ENCODE measurements at places on chromosomes 3 and 15.

DNA sequence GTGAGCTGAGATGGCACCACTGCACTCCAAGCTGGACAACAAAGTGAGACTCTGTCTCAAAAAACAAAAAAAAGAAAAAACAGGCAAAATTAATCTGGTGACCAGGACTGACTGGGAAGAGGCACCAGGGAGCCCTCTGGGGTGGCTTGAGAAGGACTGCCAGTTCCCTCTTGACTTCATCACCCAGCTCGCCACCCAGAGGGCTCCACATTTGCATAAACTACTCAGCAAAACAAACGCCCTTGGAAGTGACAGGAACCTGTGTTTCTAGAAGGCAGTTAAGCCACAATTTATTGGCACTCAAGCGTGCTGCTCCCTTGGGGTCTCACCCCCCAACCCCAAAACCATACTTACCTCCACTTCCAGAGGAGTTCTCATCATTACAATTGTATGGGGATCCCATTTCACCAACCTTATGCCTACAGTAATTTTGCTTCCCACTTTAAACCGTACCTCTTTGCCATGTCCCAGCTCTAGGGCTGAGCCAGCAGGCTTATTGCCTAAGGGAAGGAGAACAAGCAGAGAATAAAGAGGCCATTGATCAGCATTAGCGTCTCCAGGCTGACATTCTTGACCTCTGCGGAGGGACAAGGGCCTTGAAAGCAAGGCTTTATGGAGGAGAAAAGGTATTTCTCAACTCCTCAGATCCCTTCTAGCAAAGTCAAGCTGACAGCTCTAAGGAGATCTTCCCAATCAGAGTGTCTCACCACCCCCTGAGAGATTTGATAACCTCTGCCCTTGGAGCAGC, 357.4 kb downstream of the SHQ1 start:
- no peak for DNase-seq

- no peak for DNase-seq
These were observed 38.0 kb upstream of the VILL start for GRCh38 chr3:37952564-37952963.

DNA sequence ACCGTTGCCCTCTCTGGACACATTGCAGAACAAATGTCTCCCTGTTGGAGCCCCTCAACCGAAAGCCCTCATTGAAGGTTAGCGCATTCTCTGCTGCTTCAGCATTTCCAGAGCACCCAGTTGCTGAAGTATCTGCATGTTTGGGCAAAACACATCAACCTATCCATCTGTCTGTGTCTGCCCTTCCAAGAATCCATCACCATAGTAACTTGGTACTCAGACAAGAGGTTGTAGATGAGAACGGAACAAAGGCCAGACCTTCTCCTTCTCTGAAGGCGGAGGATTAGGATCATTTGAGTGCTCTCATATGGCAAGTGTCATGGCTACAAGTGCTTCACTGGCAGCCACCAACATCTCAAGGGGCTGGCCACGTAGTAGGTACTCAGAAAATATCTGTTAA, 23.1 kb upstream of the RHO start:
- no peak for DNase-seq

DNA sequence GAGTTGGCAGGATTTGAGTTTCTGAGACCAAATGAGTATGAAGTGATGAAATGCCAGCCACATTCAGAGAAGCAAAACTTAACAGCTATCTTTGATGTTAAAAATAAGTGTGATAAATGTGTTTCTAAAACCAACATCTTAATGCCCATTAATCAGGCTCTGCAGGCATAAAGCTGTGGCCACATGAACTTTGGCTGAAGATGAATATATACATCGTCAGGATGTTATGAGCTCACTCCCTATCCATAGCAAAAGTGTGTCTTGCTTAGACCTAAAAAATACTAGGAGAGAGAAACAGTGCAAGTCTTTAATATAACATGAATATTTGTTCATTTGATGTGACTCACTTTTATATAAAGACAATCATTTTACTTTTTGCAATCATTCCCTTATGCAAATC, 218.0 kb downstream of the CADM2 start:
- no peak for DNase-seq

GRCh38 chr3:150330872-150331271, 77.2 kb upstream of the TSC22D2 start:
- no peak for DNase-seq

DNA sequence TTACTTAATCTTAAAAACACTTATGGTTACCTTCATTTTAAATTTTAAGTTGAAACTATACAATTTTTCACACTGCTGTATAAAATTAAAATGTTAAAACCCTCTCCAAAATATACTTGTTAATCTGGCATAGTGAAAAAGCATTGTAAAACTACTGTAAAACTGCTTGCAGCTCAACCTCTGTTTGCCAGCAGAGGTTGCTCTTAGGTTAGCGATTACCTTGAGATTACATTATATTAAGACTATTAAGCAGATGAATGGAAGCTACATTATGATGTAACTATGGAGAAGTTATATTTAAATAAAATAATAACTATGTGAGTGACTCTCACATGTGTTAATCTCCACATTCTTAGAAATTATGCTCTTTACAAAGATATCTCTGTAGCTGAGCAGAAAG, 143.6 kb upstream of the SLITRK3 start:
- DNase-seq = no peak

DNA sequence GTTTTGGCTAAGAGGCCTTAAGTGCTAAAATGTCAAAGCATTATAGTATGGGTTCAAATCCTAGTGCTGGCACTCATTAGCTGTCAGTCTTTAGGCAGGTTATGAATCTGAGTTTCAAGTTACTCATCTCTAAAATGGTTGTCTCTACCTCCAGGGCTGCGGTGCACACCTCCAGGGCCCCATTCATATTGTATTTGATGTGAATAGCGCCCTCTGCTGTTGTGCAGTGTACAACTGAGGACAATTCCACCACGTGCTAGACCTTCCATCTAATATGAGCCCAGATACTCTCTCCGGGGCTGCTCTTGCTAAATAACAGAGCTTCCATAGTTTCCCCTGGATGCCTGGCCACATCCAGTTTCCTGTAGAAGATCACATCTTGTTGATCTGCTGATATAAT, 54.3 kb downstream of the OXNAD1 start:
- DNase-seq = no peak

GRCh38 chr15:54502416-54503075, 524.3 kb downstream of the UNC13C start:
- DNase-seq = no peak

- no peak for DNase-seq
These were observed 59.2 kb upstream of the ABHD17C start for GRCh38 chr15:80635953-80636352.

DNA sequence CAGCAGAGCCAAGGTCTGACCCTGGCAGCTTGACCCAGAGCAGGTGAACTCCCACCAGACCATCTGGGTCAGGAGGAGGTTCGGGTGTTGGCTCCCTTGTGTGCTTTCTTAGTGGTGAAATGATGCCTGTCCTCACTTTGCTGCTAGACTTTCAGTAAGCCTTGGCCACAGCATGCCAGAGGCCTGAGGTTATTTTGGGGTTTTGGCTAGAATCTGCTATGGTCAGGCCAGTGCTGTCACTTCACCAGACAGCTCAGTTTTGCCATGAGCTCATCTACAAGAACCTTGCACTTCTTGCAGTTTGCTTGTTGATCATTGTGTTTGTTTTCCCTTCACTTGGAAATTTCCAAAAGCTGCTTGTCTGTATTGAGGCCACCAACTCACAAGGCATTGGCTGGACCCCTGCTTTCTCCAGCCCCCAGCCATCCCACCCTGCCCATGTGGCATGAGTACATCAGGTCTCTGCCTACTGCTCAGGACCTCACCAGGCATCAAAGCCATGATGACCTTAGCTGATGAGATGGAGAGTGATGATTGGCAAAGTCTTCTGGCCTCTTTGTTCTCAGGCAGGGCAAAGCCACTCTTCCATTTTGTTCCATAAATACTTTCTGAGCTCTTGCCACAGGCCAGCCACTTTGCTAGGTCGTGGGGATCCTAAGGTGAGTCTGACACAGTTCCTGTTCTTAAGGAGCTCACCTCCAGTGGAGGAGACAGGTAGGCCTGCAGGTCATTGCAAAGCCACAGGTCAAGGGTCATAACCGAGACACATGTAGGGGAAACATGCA, 122.6 kb downstream of the ARNT2 start:
- no peak for DNase-seq

GRCh38 chr3:69566275-69566674, 173.0 kb upstream of the MITF start:
- no peak for DNase-seq

All from GM19239 (cell line).